WTC11 (cell line): ENCODE measurements at places on chromosomes 16 and 17.

- DNase-seq, result no peak
These were observed 152.1 kb upstream of the CHMP6 start for GRCh38 chr17:80839511-80839941.

- no peak for DNase-seq
These were observed 334.1 kb downstream of the TOX3 start for GRCh38 chr16:52212841-52213240.

GRCh38 chr17:10380631-10381408 is 8.0 kb upstream of the MYH13 start:
- DNase-seq, result no peak

DNA sequence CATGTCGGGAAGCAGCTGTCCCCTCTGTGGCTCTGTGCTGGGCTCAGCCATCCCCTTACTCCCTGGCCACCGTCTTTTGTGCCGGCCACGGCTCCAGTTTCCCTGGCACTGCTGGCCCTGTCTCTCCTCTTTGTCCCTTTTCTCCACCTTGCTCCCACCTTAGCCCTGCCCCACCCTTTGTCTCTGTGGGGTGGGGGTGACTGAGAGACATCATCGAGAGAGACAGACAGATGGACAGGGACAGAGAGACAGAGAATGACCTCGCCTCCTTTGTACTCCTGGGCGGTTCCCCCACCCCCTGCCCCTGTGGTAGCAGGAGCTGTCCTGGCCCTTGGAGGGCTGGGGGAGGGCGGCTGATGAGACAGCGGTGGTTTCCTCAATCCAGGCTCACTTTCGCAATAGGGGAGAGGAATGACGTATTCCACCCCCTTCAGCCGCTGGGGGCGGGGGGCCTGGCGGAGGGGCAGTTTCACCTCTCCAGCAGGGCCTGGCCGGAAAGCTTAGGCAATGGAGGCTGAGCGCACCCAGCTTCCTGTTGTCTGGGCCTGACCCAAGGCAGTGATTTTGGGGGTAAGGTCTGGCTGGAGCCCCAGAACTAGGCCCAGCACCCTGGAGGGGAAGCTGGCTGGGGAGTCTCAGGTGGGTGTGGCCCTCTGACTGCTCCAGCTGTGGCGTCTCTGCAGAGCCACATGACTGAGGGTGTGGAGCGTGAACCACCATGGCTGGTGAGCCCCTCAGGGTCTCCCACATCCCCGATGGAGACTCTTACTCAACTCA is 7.3 kb downstream of the FMNL1 start:
- DNase-seq, result peak; percentile 59

- DNase-seq, result peak; percentile 68
These were observed 118.2 kb upstream of the CHMP6 start for GRCh38 chr17:80873307-80873951.

DNA sequence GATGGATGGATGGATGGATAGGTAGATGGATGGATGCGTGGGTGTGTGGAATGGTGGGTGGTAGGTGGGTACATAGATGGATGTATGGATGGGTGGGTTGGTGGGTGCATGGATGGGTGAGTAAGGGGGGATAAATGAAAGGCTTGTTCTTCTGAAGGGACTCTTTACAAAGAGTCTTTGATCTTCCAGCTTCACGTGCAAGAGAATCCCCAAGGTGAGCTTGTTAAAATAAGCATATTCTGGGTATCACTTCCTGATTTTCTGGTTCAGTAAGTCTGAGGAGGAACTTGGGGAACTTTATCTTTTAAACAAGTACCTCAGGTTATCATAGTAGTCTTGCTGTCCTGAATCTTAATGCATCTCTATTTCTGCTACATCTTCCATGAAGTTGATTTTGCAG is 639.1 kb downstream of the MAF start:
- no peak for DNase-seq

DNA sequence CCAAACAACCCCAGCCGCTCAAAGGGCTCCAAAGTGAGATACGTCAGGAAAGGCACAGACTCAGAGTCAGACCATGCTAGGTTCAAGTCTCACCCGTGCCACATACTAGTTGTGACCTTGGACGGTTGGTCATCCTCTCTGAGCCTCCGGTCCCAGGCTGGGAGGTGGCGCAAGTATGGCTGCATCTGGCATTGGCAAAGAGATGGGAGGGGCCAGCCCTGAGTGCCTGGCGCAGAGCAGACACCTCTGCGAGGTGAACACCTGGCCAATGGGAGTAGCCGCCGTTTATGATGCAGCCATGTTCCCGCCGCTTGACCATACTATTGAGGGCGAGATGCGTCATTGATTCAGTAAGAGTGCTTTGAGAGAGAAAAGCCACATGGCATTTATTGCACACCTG is 97.8 kb upstream of the PLCG2 start:
- no peak for DNase-seq

DNA sequence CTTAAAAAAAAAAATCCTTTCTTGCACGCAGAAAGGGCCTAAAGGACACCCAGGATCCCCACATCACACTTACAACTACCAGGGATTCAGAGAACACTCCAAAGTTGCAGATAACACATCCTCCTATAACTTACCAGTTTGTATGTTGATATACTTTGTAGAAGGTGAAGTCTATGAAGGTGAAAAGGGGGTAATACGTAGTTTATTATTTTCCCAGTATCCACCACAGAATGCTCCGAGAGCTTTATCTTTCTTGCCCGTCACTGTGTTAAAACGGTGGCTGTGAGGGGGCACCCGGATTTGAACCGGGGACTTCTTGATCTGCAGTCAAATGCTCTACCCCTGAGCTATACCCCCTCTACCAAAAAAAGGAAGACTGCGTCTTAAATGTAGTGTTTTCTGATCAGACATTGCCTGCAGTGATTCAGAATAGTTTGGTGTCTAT is 7.9 kb upstream of the RPL23 start:
- peak; percentile 55 for DNase-seq

GRCh38 chr17:38447502-38448085 is 19.3 kb downstream of the ARHGAP23 start:
- no peak for DNase-seq

GRCh38 chr17:72122010-72122764 is 1.4 kb downstream of the SOX9 start:
- DNase-seq, result no peak

GRCh38 chr17:55285340-55286301 is 20.9 kb downstream of the HLF start:
- DNase-seq, result no peak

GRCh38 chr16:57958544-57958943 is 12.4 kb downstream of the CNGB1 start:
- DNase-seq, result no peak

- DNase-seq, result peak; percentile 88
These were observed at the start of gene MPP2 for GRCh38 chr17:43907425-43907981. MPP2 (minus strand) TSS chr17:43907536; CDS start chr17:43904460, 3,076 bp downstream.

DNA sequence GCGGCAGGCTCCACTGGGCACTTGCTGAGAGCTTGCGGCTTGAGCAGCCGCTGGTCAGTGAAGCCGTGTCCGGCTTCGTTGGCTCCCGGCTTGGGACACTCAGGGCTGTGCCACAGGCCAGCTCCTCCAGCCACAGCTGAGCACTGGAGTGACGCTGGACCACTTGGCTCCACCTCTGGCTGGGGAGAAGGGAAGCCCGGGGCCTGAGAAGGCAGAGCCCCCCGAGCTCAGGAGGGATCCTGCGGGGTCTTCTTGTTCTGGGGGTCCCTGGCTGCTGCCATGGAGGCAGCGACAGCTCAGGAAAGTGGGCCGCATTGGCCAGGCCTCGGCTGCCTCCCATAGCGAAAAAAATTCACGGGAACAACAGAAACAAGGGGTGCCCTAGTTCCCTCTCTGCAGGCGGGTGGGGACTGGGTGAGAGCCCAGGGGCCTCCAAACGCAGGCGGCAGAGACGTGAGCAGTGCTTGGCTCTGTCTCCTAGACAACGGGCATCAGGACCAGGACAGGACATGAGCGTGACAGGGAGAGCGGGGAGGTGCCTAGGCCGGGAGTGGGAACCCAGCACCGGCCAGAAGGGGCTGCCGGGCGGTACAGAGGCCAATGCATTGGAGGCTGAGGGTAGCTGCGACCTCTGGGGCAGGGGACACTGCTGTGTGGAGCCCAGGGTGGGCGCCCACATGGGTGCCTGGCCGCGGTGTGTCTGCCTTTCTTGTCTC is 37.7 kb downstream of the SLC7A5 start:
- no peak for DNase-seq

- no peak for DNase-seq
These were observed 383.9 kb downstream of the WWOX start for GRCh38 chr16:78483124-78483992.

DNA sequence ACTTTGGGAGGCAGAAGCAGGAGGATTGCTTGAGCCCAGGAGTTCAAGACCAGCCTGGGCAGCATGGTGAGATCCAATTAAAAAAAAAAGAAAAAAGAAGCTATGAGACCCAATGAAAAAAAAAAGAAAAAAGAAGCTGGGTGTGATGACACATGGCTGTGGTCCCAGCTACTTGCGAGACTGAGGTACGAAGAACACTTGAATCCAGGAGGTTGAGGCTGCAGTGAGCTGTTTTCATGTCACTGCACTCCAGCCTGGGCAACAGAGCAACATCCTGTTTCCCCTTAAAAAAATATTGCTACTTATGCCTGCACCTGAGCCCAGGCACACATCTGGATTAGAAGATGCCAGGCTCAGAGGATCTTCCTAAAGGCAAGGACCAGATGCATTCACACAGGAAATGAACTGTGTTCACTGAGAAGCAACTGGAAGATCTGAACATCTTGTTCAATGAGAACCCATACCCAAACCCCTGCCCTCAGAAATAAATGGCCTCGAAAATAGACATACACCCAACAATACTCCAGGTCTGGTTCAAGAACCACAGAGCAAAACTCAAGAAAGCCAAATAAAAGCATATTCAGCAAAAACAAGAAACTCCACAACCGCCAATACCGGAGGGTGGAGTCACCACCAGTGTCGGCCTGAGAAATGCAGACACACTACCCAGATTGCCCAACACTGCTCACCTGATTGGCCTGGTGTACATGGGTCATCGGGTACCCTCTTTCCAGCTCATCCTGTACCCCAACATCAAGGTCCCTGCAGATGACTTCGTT is 4.4 kb downstream of the RNF135 start:
- no peak for DNase-seq

- no peak for DNase-seq
These were observed 34.5 kb upstream of the NACA2 start for GRCh38 chr17:61625564-61625963.

DNA sequence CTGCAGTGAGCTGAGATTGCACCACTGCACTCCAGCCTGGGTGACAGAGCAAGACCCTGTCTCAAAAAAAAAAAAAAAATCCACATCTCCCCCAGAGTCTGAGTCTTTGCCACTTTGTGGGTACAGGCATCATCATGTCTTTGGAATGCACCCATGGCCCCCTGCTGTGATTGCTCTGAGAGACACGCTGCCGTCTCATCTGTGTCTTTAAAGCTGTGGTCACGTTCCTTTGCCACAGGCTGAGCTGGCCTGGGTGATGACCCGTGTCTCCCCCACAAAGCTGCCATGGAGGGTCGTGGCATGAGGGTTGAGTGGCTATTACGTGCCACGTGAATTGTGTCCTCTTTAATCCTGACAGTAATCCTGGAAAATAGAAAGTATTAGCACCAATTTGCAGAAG is 20.2 kb downstream of the CRISPLD2 start:
- peak; percentile 40 for DNase-seq

- DNase-seq, result no peak
These were observed 41.0 kb upstream of the GNG13 start for GRCh38 chr16:841455-842060.

- no peak for DNase-seq
These were observed 102.0 kb upstream of the HAS3 start for GRCh38 chr16:69003500-69003899.
